Renal cortical epithelial cell (primary cell): ENCODE measurements at places on chromosomes 16 and 17. TPM values are rescaled to one million over a fixed set of nuclear protein-coding genes. Genes with fewer than 3 reads are reported as not detected.

TP53TG3C gene
- not detected in 2 replicates for total RNA-seq

GPR139 gene
- total RNA-seq: not detected in 2 replicates

CX3CL1 gene
- 10.1 and 12.5 TPM in 2 replicates for total RNA-seq

ABCC12 gene
- not detected in 2 replicates for total RNA-seq

CDH3 gene
- total RNA-seq: 132 and 198 TPM in 2 replicates

TM4SF5 gene
- not detected in 2 replicates for total RNA-seq

BEAN1 gene
- 3.8 and 4.2 TPM in 2 replicates for total RNA-seq

IKZF3 gene
- under 0.01 and 0.17 TPM in 2 replicates for total RNA-seq

FMNL1 gene
- total RNA-seq: 7.5 and 12.1 TPM in 2 replicates

PLD2 gene
- 16.0 and 21.3 TPM in 2 replicates for total RNA-seq

VTN gene
- total RNA-seq: not detected in 2 replicates

XYLT1 gene
- total RNA-seq: under 0.01 and 0.15 TPM in 2 replicates

RCVRN gene
- total RNA-seq: not detected in 2 replicates

PPY gene
- total RNA-seq: not detected in 2 replicates

KIF2B gene
- total RNA-seq: not detected in 2 replicates

PRSS27 gene
- 0.85 and 1.7 TPM in 2 replicates for total RNA-seq

PLCG2 gene
- total RNA-seq: 1.9 and 20.5 TPM in 2 replicates

MRC2 gene
- total RNA-seq: 50.9 and 150 TPM in 2 replicates

OTOP3 gene
- not detected in 2 replicates for total RNA-seq

FBXW10B gene
- 0.94 and 4.0 TPM in 2 replicates for total RNA-seq

KRTAP9-8 gene
- total RNA-seq: not detected in 2 replicates

CD7 gene
- not detected in 2 replicates for total RNA-seq

CD300E gene
- total RNA-seq: not detected in 2 replicates

USP43 gene
- 10.3 and 14.1 TPM in 2 replicates for total RNA-seq

WNK4 gene
- total RNA-seq: 1.9 and 9.7 TPM in 2 replicates

USP10 gene
- 39.6 and 86.7 TPM in 2 replicates for total RNA-seq

C16orf90 gene
- not detected in 2 replicates for total RNA-seq

VKORC1 gene
- 89.1 and 128 TPM in 2 replicates for total RNA-seq

FOXL1 gene
- 0.25 and 2.1 TPM in 2 replicates for total RNA-seq

PPP1R1B gene
- 0.15 TPM in 1 of 2 replicates, not detected in the other for total RNA-seq

GRAPL gene
- 0.10 TPM in 1 of 2 replicates, not detected in the other for total RNA-seq

PYCARD gene
- 19.9 and 99.7 TPM in 2 replicates for total RNA-seq

NPIPA8 gene
- not detected in 2 replicates for total RNA-seq

ALOX15B gene
- total RNA-seq: 0.20 and 2.1 TPM in 2 replicates

ELAC2 gene
- 78.5 and 117 TPM in 2 replicates for total RNA-seq

CDRT15 gene
- total RNA-seq: not detected in 2 replicates

WNT3 gene
- total RNA-seq: 1.4 and 1.9 TPM in 2 replicates
